GF-D8 (cell line): ENCODE measurements at places on chromosomes 5 and 9.

DNA sequence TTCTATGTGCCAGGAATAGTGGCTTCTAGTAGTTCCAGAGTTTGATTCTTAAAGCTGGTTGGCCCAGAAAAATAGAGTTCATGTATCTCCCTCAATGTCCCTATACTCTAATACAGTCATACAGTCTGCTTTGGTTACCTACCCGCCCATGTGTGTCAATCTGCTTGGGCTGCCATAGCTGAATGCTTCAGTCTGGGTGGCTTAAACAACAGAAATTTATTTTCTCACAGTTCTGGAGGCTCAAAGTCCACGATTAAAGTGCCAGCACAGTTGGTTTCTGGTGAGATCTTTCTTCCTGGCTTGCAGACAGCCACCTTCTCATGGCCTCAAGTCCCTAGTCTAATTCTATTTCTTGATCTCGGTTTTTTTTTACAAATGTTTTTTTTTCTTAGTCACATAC lies 1739.0 kb downstream of the MAT2B start:
- DNase-seq, result no peak

- DNase-seq, result no peak
These were observed 13.5 kb upstream of the MCCC2 start for GRCh38 chr5:71573591-71573990.

- DNase-seq, result no peak
These were observed 2.4 kb upstream of the HAPLN1 start for GRCh38 chr5:83723031-83723430.

GRCh38 chr5:132181011-132181629 lies 46.5 kb downstream of the P4HA2 start:
- DNase-seq, result no peak

GRCh38 chr9:137353223-137354152 lies 51.4 kb upstream of the NRARP start:
- DNase-seq, result no peak

DNA sequence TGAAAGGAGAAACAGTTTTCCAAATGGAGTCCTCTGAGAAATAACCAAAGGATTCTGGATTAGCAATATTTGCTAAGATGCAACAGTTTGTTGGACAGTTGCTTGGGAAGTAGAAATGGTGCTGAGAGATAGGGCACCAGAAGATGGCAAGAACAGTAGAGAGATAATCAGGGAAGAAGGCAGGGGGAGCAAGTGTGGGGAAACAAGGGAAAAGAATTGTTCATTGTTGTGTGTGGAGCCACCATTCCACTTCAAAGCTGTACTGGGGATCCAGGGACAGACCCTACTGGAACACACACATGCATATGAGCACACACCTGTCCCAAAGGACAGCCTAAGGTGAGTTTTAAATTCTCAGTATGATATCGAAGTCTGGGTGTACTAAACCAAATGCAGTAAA lies 152.5 kb downstream of the ZNF608 start:
- no peak for DNase-seq
